ENCODE measurements at places on chromosomes 2 and 18.

GRCh38 chr2:2663401-2664036, 332.4 kb upstream of the MYT1L start:
- no peak for DNase-seq

- DNase-seq, result no peak
These were observed 136.3 kb downstream of the NUP35 start for GRCh38 chr2:183260527-183260926.

DNA sequence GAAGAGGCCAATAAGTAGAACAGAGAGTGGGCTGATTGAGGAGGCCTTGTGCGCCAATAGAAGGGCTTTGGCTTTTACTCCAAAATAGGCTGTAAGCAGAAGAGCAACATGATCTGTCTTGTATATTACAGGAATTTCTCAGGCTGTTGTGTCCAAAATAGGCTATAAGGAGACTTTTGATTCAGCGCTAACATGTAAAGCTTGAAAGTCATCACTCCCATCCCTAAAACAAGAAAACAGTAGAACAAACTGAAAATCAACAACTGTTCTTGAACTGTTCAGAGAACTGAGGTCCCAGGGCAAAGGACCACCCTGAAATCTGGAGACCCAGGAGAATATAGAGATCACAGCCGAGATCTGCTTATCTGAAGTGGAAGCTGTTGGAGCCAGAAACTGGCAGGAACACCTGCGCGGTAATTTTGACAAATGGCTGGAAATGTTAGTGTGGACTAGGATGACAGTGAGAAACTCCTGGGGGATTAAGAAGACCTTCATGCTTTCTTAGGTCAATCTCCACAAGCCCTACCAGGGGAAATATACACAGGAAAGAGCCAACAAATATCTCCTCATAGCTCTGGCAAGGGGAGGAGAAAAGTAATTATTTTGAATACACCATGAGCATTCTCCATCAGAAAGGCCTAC, 258.6 kb downstream of the RBM43 start:
- no peak for DNase-seq

DNA sequence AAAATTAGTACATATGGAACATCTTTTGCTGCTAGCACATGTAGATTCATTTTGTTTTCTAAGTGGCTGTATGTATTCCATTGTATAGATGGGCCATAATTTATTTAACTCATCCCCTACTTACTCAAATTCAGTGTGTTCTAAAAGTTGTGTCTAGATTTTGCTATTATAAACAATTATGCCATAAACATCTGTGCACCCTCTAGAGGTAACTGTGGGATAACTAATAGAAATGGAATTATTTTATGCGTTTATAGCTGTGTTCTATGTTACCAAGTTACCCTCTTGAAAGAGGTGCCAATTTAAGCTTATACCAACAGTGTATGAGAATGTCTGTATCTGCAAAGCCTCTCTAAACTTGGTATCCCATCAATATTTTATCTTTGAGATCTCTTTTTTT, 100.4 kb downstream of the MMADHC start:
- DNase-seq, result no peak

DNA sequence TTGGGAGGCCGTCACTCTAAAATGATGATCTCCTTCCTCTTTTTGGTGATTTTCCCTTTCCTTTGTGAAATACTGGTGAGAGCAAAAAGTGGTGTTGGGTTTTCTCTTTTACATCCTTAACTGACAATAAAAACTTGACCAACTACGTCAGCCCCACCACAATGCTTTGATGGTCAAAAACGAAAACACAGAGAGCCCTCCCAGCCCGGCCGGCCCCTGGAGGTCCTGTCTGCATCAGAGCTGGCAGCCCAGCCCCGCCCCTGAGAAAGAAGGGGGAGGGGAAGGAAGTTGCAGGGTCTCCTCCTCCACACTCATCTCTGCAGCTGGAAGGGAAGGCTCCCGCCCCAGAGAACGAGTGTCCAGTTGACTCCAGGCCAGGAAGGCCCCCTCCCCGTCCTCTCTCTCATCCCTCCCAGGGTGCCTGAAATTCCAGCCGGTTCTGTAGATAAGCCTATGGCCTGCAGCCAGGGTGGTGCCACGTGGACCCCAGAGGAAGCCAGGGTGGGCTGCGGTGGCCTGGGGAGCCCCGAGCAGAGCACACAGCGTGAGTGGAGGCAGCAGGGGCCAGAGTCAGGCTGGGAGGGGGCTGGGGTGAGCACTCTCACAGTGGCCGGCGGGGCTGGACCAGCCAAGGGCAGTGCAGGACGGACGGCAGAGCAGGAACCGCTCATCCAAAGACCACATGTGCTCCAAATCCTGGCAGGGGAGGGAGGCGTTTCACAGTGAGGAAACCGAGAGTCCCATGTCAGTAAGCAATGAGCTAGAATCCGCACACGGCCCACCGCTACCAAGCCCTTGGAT, 19.8 kb downstream of the BIN1 start:
- DNase-seq, result no peak

- no peak for DNase-seq
These were observed 11.5 kb downstream of the ATF2 start for GRCh38 chr2:175156534-175156933.

DNA sequence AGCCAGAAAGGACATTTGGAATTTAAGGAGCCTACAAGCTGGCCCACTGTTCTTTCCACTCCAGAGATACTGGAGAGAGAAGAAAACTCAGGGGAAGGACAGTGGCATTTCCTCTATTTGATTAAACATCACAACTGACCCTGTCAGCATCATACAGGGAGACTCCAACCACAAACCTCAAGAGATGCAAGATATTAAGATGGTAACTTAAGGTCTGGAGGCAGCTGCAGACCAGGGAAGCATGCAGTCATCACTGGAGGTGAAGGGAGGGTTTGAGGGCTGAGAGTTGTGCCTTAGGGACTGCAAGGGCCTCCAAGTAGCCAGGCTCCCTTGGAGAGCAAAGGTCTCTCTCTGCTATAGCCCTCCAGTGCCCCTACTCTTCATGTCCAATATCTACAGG, 67.4 kb downstream of the RNF152 start:
- no peak for DNase-seq

DNA sequence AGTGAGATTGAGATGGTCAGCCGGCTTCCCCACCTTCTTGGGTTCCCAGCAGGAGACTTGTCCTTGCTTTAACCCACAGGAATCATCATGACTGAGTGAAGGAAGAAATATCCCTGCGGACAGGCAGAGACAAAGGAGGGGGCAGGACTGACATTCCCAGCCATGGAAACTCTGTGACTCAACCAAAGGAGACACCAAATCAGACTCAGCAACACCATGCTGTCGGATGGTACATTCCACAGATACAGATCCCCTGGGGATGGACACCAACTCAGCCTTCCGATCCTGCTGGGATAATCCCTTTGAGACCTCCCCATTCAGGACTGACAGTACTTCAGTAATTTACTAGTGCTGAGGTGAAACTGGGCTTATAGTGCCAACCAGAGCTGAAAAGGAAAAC, 518.3 kb downstream of the XIRP2 start:
- DNase-seq, result no peak

DNA sequence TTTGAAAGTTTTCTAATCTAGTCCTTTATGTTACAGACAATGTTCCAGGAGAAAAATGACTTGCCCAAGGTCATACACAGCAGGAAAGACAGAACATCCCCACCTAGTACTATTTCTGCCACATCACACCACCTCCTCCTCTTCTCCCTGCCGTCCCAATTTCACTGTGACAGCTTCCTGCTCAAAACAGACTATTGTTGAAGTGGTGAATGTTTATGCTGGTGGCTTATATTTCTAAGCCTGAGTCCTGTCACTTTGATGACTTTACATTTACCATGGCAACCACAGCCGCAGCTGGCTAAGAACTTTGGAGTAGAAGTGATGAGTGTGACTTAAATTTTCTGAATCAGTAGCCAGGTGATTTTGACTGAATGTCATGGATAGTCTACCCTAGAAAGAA, 10.0 kb downstream of the GALNT5 start:
- DNase-seq, result no peak

GRCh38 chr2:191019376-191019775, 5.4 kb upstream of the STAT1 start:
- no peak for DNase-seq

- no peak for DNase-seq
These were observed 63.5 kb upstream of the RPE start for GRCh38 chr2:209938906-209939305.

DNA sequence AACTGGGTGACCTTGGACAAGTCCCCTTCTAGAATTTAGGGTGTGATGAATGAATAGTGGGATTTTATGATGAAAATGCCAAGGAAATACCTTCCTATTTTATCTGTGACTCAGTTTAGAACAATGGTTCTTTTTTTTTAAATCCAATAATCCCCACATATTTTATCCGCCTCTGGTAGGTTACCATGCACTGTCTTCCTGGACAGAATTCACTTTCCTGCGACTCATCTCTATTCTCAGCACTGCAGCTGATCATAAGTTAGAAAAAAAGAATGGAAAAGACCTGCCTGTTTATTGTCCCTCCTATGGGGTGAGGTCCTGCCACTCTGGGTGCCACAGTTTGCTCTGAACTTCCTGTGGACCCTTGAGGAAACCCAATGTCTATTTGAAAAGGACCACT, 73.1 kb downstream of the IRS1 start:
- no peak for DNase-seq

- no peak for DNase-seq
These were observed 146.8 kb downstream of the SEPTIN10 start for GRCh38 chr2:109466674-109467575.

DNA sequence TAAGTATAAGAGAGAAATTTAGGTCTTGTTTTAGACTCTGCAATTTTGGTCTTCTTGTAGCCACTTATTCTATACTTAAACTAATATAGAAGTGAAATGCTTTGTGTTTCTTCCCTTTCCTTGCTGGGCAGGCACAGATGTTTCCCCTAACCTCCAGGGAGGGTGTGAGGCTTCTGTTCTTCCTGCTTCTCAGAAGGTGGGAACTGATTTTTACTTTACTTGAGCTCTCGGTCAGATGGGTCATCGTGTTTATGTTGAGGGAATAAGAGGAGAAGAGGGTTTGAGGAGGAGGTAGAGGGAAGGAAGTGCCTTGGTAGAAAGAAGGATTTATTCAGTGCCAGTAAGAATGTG, 92.5 kb upstream of the CXCR4 start:
- no peak for DNase-seq

DNA sequence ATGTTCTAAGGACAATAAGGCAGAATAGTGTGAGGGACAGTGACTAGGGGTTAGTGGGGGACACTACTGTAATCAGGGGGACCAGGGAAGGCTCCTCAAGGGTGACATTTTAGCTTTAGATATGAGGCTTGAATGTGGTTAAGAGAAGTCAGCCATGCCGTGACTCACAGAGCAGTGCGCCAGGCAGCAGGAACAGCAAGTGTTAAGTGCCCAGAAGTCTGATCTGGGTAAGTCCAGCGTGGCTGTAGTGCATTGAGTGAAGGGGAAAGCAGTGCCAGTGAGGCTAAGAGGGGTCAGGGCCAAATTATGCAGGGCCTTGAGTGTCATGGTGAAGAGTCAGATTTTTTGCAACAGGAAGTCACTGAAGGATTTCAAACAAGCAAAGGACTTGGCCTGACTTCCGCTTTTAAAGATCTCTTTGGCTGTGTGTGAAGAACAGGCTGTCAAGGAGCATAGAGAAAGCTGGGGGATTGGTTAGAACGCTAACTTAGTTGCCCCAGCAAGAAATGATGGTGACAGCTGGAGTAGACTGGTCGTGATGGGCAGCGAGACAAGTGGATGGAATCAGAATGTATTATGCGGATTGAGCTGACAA, 151.5 kb downstream of the MSH2 start:
- no peak for DNase-seq

DNA sequence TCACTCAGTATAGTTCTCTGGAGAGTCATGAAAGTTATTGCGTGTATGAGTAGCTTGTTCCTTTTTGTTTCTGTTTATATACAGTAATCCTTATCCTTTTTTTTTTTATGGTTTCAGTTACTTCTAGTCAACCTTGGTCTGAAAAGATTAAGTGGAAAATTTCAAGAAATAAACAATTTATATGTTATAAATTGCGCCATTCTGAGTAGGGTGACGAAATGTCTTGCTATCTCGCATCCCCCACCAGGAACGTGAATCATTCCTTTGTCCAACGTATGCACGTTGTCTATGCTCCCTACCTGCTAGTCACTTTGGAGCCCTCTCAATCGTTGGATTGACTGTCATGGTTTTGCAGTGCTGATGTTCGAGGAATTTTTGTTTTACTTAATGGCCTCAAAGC, 60.4 kb downstream of the FAM117B start:
- DNase-seq, result no peak

DNA sequence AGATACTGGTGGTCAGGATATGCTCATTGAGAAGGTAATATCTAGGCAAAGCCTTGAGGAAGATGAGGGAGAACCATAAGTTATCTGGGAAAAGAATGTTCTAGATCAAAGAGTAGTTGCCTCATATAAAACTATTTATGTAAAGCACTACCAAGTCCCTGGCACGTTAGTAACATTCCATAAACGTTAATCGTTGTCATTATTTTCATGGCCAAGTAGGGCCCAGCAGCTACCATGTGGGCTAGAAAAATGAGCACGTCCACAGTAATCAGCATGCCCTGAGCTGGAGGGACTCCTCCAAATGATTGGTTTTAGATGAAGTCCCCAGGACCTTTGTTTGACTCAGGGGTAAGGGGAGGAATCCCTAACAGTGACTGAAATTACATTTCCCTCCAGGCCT, 32.7 kb upstream of the AFTPH start:
- no peak for DNase-seq

DNA sequence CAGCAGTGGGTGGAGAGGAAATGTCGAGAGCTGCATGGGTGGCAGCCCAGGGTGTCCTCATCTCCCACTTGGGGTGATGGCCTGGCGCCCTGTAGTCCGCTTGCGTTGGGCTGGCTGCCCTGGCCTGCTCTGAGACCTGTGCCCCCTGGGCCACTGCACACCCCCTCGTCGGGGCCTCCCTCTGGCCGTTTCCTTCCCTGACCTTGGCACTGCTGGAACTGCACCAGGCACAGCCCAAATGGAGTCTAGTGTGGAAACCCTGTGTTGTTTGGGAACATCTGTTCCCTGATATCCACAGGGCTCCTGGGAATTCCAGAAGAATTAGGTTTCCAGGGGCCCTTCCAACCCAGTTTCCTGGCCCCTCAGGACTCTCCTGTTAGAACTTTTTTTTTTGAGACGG, 13.9 kb downstream of the EFHD1 start:
- no peak for DNase-seq

GRCh38 chr2:163405298-163405697, 330.5 kb downstream of the FIGN start:
- DNase-seq, result no peak

- DNase-seq, result no peak
These were observed 192.5 kb downstream of the SH3BP4 start for GRCh38 chr2:235144291-235144690.

- DNase-seq, result no peak
These were observed 98.1 kb downstream of the AGAP1 start for GRCh38 chr2:235591921-235592320.

- no peak for DNase-seq
These were observed 116.9 kb downstream of the NR4A2 start for GRCh38 chr2:156215656-156216055.

All from NCI-H1417 treated with DMSO at 0.1 percent for 48 hours (cell line).